ENCODE measurements at places on chromosomes 12 and 14.

- peak; percentile 34 for DNase-seq
Observed at GRCh38 chr12:95642583-95642982, 91.3 kb upstream of the USP44 start.

GRCh38 chr14:105193916-105194782 is 13.0 kb upstream of the NUDT14 start:
- DNase-seq = peak; percentile 64

DNA sequence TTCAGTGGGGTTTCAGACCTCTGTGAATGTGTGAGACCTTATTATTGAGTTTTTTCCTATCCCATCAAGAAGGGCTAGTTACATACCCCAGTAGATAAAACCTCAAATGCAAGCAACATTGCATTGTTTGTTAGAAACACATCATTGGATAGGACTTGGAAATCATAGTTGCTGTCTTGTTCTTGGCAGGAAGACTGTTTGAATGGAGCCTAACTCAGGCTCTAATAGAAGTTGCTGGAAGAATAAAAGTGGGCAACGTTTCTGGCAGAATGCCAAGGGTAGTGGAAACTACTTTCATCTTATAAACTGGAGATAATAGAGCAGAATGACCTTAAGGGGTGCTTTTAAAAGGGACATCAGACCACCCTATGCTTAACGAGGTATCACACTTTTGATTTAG is 9.9 kb upstream of the PTHLH start:
- no peak for DNase-seq

- DNase-seq = peak; percentile 42
Observed at GRCh38 chr12:96120359-96121100, 73.6 kb upstream of the ELK3 start.

DNA sequence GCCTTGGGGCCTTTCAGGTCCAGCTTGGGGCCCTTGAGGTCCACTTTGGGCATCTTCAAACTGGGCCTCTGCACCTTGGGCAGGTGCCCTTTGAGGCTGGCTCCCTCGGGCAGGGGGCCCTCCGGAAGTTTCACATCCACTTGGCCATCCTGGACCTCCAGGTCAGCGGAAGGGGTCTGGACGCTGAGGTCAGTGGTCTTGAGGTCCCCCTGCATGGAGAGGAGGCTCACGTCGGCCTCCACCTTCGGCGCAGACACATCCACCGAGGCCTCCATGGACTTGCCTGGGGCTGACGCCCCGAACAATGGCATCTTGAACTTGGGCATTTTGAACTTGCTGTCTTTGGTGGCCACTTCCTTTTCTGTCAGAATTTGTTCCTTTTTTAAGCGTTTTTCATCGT is 25.1 kb downstream of the AHNAK2 start:
- no peak for DNase-seq

- DNase-seq = no peak
Observed at GRCh38 chr12:40569626-40570179, 122.5 kb upstream of the CNTN1 start.

GRCh38 chr14:58354808-58355207 is 40.9 kb upstream of the TOMM20L start:
- DNase-seq = no peak

GRCh38 chr14:54653712-54654469 is 87.0 kb downstream of the SAMD4A start:
- DNase-seq = peak; percentile 77

DNA sequence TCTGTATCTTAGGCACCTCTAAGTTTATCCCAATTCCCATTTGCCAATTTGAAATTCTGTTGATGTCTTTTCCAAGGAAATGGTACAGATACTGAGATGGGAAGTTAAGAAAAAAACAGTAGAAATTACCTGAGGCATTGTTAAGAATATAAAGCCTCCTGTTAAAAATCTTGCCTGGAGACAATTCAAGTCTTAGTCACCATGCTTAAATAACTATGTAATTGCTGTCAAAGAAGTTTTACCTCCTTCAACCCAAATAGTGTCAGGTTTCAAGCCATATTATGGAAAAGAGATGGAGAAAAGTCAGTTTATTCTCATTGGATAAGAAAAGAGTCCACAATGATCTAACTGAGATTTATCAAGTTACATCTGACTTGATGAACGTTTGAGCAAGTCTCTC is 974.7 kb downstream of the GALC start:
- DNase-seq = no peak

DNA sequence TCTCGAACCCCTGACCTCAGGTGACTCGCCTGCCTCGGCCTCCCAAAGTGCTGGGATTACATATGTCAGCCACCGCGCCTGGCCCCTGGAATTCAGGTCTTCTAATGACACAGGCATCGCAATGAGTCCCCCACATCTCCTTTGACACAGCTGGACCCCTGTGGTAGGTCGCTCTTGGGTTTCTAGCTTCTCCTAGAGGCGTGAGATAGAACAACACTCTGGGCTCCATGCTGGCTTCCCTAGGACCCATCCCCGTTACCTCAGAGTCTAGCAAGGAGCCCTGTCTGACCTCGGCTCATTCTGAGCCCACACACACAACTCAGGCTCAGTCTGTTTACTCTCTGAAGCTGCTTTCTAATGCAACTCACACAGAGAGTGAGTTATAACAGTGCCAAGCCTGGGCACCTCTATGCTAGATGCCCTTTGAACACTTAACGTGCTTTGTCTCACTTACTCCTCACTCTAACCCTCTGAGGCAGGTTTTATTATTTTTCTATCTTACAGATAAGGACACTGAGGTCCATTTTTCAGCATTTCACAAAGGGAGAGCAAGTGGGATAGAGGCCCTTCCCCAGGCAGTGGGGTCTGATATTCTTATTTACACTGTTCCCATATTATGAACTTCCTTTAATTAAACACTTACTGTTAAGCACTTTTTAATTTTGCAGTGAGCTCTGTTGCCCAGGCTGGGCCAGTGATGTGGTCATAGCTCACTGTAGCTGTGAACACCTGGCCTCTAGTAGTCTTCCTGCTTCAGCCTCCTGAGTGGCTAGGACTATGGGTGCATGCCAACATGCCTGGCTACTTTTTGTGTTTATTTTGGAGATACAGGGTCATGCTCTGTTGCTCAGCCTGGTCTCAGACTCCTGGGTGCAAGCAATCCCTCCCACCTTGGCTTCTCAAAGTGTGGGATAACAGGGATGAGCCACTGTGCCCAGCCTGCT is 40.6 kb upstream of the RBM19 start:
- DNase-seq = no peak

GRCh38 chr12:15453613-15454012 is 131.3 kb downstream of the PTPRO start:
- DNase-seq = no peak

- DNase-seq = no peak
Observed at GRCh38 chr14:25909045-25909747, 688.6 kb downstream of the NOVA1 start.

- peak; percentile 21 for DNase-seq
Observed at GRCh38 chr12:7645395-7646177, 20.1 kb downstream of the APOBEC1 start.
